ENCODE measurements at places on chromosomes 16 and 17.

- no peak for DNase-seq
These were observed 270.6 kb downstream of the FTO start for GRCh38 chr16:53974484-53975080.

GRCh38 chr16:79303959-79304387, 296.6 kb downstream of the MAF start:
- DNase-seq, result no peak

DNA sequence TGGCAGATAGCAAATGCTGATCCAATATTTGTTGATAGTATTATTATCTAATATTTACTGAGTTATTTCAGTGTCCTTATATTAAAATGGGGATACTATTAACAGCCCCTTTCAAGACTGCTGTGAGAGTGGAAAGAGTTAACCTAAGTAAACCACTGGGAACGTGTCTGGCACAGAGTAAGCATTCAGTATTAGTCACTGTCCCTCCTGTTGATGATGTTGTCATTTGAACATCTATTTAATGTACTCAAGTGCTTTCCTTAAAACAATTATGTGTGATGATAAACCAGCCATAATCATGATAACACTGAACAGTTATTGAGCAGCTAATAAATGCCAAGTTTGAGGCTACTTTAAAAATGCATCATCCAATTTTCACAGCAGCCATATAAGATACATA, 135.7 kb upstream of the XYLT1 start:
- DNase-seq, result no peak

DNA sequence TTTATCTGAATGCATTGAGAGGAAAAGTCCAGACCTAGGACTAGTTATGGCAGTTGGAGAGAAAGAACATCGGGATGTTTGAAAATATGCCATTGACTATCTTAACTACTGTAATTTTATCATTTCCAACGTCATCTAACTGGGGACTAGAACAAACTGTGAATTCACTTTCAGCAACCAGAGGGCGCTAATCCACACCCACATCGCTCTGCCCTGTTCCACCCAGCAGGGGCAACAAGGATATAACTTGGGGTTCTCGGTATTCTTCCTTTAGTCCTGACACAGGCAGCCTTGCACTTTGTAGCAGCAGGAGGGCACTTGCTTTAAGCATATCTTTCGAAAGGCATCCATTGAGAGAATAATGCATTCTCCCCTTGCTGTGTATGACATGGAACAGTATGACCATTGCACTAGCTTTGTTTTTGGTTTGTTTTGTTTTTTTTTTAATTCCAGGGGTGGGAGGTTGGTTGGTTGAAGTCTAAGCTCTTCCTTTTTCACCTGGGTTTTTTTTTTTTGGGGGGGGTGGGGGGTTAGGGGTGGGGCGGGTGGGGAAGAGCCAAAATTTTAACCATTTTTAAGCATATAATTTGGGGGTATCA, 31.5 kb downstream of the SIAH1 start:
- DNase-seq, result peak; percentile 68

DNA sequence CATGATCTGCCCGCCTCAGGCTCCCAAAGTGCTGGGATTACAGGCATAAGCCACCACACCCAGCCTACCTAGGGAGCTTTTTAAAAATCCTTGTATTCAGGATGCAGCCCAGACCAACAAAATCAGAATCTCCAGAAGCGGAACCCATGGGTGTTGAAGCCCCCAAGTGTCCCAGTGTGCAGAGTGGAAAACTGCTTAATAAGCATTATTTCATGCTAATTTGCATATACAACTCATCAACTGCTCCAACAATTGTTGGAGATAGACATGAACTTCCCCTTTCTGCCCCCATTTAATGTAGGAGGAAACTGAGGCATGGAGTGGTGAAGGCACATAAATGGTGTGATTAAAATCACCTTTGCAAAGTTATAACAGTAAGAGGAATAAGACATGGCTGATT, 84.3 kb upstream of the C16orf82 start:
- DNase-seq, result no peak

GRCh38 chr16:26993963-26994362, 72.8 kb upstream of the C16orf82 start:
- DNase-seq, result no peak

- no peak for DNase-seq
These were observed 2.6 kb downstream of the MXRA7 start for GRCh38 chr17:76707985-76708807.

DNA sequence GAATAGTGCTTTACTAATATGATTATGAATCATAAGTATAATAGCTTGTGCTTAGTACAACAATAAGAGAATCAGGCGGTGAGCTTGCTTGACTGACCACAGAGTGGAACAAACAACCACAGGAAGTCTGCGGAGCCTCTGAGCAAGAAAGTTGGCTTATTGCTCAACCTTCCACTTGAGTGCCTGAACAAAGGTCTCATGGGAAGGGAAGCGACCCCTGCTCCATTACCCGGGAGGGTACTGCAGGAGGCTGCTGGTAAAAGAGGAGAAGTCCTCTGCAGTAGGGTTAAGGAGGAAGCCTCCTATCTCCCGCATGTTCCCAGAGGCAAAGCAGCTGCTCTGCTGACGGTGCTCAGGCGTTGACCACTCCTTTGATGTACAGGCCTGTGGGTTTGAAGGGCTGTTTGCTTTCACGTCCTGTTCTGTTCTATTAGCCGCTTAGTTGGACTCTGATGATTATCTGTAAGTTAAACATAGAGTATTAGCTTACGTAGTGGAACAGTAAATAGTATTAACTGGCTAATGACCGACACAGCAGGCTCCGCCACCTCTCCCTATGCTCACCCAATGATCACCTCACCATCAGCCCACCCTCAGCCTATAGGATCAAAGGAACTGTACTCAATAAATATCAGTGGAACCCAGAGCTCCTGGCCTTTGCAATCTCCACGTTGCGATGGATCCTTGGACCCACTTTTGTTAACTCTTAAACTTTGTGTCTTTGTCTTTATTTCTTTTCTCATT, 17.5 kb downstream of the ALOX15B start:
- peak; percentile 77 for DNase-seq

DNA sequence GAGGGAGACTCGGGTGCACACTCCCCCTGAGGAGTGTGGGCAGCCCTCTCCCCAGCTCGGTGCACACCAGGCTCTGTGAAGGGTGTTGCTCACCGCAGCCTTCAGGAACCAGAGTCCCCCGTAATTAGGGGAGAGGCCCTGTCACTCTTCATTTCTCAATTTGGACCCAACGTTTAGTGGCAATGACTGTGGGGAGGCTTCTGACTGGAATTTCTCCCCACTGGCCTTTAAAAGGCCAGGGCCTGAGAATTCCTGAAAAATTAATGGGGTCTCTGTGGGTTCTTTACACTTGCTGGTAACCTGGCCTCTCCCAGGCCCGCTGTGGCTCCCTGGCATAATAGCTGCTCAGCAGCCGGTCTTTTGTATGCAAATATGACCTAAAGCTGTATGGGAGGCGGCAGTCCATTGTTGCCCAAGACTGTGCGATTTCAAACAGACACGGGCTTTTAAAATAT, 209.7 kb downstream of the MSI2 start:
- no peak for DNase-seq

GRCh38 chr16:50653633-50654519, 27.2 kb downstream of the SNX20 start:
- DNase-seq, result no peak

DNA sequence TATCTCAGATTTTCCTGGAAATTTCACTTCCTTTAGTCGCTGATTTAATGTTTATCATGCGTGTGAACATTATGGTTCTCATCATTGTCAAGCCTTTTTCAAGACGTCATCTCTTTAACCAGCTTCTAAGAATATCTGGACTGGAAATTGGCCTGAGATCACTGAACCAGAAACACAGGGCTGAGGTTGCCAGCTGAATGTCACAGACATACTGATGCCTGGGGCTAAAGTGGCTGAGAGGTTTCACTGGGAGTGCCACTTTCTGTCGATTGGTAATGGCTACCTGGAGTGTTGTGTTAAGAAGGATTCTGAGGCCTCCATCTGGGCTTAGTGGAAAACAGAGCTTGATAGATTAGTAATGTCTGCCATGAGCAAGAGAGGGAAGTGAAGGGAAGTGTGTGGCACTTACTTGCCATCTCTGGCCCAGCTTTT, 54.2 kb downstream of the CRISPLD2 start:
- DNase-seq, result no peak

DNA sequence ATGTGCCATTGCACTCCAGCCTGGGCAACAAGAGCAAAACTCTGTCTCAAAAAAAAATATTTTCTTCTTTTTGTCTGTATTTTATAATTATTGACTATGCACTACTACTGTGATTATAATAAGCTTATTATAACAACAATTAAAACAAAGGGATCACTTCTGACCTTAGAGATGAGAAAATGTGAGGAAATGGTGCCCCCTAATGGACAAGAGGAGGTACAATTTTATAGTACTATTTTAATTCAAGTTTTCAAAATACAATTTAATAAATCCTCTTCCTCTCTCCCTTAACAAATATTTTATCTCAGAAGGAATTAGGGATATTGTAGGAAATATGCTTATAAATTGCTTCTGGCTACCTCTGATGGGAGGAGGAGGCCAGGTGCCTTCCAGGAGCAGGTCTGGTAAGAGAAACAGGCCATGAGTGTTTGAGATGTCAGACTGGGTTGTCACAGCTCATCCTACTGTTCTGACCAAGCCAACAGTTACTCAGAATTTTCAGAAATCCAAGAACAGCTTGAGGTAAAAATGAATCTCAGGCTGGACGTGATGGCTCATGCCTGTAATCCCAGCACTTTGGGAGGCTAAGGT, 14.0 kb downstream of the VPS53 start:
- peak; percentile 57 for DNase-seq

DNA sequence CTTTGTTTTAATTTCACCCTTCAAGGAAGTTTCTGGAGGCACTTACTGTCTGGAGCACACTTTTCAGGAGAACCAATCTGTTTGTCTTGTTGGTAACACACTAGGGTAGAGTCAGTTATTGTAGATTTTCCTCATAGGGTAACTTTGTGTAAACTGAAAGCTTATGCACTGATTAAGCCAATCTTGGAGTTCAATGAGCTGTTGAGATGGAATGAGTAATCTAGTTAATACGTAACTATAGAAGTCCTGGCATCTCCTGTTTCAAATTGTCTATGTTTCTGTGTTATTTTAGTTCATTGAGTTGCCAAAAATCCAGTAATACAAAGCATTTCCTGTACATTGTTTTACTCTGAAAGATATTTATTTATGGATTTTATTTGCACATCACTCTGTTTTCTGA, 111.6 kb upstream of the HAS3 start:
- no peak for DNase-seq

GRCh38 chr17:70426752-70427151, 257.4 kb downstream of the KCNJ2 start:
- DNase-seq, result no peak

DNA sequence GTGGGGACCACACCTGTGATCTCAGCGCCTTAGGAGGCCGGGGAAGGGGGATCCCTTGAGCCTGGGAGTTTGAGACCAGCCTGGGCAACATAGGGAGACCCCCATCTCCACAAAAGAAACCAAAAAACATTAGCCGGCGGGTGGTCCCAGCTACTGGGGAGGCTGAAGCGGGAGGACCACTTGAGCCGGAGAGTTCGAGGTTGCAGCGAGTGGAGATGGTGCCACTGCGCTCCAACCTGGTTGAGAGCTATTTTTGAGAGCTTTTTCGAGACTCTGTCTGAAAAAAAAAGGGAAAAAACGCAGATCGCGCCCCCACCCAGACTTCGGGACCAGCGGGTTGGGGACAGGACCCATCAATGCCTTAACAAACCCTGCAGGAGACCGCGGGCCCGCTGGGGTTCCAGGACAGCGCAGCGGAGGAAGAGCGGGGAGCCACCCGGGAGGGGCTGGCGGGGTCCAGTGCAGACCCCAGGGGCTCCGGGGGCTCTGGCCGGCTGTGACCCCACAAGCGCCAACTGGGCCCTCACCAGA, 762 bp upstream of the BAIAP3 start:
- no peak for DNase-seq

DNA sequence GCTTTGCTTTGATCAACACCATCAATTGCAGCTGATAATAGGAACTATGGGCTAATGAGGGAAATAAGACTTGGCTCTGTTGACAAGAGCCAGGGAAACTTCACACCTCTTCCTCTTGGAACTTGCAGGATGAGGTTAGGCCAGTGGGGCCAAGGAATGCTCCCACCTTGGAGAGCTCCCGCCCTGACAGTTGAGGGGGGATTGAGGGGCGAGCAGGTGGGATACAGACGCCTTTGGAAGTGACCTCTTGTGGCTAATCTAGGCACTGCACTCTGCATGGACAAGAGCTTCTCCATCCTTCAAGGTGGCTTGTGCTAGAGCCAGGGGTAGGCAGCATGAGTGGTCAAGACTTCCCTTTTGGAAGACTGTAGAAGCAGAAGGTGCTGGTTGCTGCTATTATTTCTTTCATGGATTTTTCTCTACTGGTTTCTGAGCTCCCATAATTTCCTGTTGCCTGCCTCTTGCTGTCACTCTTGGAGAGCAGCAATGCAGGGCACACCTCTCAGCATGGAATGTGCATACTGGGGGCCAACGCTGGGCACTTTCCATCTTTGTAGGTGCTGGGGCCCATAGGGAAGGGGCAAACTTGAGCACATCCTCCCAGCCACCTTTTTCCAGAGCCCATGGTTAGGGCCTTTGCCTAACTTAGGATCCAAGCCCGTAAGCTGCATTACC, 2.3 kb upstream of the PHF12 start:
- peak; percentile 61 for DNase-seq

DNA sequence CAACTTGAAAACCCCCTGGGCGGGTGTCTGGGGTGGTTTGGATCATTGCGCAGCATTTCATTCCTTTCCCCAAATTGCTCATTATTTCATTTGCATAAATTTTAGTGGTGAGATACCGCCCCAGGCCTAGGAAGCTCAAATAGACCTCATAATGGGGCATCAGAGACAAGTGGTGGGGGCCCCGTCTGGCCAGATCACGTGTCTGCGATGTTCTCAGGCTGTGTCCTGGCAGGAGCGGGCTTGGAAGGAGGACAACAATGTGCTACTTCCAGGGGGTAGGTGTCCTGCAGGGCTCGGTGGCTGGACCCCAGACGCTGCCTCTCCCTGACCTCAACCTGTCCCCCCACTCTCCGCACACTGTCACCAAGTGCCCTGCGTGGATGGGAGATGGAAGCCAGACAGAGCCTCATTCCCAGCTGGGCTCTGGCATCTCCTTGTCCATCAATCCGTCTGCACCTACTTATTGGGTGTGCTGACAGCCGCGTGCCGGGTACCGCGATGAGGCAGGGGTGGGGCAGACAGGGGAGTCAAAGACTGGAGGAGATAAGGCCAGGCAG, 116.9 kb downstream of the NTN1 start:
- DNase-seq, result no peak

GRCh38 chr17:80035937-80036714, at the start of gene CCDC40:
TSS of gene CCDC40 (plus strand) at chr17:80036642. CDS start at chr17:80036663, 21 bp downstream.
- peak; percentile 75 for DNase-seq

GRCh38 chr17:29107933-29108822, 65.2 kb downstream of the PIPOX start:
- DNase-seq, result no peak

DNA sequence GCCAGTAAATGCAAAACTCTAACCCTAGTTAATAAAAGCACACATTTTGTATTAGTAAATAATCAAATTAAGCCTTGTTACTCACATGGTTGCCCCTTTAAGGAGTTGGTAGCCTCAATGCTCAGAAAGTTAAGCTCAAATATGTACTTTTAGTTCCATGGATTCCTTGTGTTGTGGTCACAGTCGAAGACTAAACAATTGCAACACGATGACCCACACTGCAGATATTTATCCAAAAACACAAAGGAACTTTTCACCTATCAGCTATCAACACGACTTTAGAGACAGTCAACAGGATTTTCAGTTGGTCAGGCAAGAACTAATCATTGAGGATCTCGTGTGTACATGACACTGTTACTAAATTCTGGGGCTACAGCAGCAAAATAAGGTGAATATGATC, 47.4 kb upstream of the NUDT7 start:
- DNase-seq, result no peak

GRCh38 chr16:54511222-54511731, 224.7 kb upstream of the IRX3 start:
- DNase-seq, result no peak
